ENCODE measurements at places on chromosomes 4 and X.

GRCh38 chrX:108699368-108699767 is 37.0 kb downstream of the IRS4 start:
- DNase-seq = no peak

- peak; percentile 83 for DNase-seq
Observed at GRCh38 chrX:103687073-103687695, 685 bp upstream of the MORF4L2 start.

DNA sequence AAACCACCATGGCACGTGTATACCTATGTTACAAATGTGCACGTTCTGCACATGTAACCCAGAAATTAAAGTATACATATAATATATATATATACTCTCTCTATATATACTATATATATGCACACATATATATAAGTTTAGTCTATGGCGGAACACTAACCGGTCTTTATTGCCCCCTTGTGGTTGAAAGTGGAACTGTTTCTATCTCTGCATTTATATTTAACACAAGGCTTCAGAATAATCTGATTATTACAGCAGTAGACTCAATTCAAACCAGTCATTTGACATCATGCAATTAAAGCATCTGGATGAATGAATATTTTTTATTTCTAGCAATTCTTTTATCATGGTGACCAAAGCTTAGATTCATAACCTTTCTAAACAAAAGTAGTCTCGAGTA is 14.6 kb downstream of the RAB9B start:
- peak; percentile 71 for DNase-seq

DNA sequence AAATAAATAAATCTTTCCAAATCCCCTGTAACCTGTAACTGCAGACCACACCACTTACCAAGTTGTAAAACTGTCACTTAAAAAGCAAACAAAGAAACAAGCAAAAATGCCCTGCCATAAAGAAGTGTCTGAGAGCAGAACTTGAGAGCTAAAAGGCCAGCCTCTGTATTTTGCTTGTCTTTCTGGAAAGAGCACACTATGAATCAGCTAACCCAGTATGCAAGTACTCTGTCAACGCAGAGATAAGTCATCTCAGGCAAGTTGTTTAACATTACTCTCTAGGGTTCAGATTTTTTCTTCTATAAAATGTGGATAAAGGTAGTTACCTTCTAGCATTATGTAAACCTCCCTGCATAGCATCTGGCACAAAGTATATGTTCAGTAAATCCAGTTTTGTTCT is 134.8 kb downstream of the HS3ST1 start:
- no peak for DNase-seq

DNA sequence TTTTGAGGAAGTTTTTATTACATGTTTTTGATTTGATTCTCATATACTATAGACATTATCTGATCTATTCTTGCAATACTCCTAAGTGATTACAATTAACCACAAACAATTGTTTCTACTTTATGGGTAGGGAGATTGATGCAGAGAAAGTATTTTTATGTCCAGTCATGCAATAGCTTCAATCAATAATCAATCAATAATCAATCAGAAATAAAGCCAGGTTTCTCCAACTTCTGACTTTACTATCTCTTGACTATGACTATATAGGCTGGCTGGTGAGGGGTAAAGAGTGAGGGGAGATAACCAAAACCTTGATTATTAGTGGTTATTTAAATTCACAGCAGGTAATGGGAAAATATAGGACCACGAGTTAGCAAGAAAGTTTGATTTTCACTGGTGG is 85.9 kb downstream of the HPGD start:
- no peak for DNase-seq

GRCh38 chr4:90160044-90160443 is 32.9 kb downstream of the CCSER1 start:
- DNase-seq = no peak

GRCh38 chrX:72130762-72131250 is 909 bp downstream of the RTL5 start:
- no peak for DNase-seq

- peak; percentile 23 for DNase-seq
Observed at GRCh38 chrX:120244735-120245498, 5.7 kb upstream of the ZBTB33 start.

GRCh38 chr4:41692717-41693345 is 55.7 kb downstream of the PHOX2B start:
- no peak for DNase-seq

DNA sequence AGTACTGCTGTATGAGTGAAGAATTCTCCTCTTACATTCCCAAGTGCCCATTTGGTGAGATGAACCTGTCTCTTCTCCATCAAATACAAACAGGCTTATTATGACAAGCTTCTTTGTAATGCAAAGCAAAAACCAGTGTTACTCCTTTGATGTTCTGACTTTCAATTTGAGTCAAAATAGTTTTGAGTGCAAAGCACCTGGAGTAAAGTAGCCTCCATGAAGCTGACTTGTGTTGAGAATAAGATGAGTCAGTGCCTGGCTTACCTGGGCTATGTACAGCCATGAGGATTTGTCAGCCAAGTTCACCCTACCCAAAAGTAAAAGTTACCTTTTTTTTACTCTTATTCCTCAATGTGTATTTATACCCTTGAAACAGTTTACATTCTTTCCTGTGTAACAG is 132.5 kb upstream of the FMR1 start:
- DNase-seq = no peak

DNA sequence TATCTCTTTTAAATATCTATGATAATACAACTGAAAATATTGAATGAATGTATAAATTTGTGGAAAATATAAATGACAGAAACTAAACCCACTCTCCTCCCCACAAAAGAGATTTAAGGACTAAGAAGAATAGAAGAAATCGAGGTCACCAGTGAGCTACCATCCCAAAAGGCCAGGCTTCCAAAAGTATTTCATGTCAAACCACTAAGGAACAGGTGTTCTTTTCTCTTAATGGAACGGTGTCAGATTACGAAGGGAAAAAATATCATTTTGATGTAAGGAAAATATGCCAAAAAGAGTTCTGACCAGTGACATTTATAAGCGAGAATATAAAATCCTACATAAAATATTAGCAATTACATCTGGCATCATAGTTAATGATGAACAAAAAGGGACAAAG is 13.6 kb upstream of the TCEAL4 start:
- no peak for DNase-seq

GRCh38 chrX:19195243-19195610 is 73.0 kb upstream of the ADGRG2 start:
- DNase-seq = no peak

DNA sequence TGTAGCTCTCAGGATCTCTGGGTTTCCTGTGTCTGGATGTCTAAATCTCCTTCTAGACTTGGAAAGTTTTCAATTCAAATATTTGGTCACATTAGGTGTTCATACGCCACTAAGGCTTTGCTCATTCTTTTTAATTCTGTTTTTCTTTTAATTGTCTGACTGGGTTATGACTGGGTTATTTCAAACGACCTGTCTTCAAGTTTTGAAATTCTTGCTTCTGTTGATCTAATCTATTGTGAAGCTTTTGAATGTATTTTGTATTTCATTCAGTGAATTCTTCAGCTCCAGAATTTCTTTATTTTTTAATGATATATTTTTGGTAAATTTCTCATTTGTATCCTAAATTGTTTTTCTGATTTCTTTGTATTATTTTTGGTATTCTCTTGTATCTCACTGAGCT is 81.0 kb upstream of the PCDH10 start:
- DNase-seq = no peak

DNA sequence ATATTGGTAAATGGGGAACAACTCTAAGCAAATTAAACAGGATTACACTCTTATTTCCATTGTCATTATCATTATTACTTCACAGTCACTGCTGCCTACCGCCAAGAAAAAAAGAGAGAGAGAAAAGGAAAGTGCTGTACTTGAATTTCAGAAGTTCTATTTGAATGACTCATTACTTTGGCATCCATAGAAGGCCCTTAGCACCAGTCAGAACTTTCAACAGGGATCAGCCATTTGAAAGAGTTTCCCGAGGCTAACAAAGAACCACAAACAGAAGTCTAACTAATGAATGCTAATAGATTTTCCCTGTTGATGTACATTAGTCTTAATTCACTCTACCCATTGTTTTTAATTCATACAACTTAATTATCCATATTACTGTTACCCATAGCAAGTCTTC is 116.3 kb downstream of the SHROOM4 start:
- DNase-seq = no peak

DNA sequence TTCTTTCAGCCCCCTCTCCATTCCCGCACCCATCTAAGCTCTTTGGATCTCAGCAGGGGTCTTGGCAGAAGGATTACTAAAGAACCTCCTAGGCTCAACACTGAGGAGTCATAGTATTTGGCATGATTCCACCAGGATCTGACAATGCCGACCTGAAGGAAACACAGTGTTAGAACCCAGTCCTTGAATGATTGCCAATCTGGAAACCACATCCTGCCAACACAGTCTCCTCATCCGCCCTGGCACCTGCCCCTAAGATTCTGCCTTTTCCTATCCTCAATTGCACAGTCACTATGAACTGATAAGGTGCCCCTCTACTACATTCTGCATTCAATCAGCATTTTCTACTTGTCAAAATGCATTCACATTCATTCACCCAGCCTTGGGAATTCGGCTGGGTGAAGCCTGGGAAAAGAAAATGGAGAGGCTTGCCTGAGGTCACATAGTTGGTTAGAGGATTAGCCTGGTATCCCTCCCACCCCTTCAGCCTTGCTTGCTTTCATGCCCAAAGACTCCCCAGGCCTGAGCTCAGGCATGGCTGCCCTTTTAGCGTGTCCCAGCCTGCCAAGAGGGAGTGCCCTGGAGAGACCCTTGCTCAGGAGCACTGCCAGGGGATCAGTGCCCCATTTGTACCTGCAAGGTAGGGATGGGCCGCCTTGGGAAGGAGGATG is 2.2 kb upstream of the CLDN2 start:
- DNase-seq = no peak
